ENCODE measurements at places on chromosomes 4 and X.

DNA sequence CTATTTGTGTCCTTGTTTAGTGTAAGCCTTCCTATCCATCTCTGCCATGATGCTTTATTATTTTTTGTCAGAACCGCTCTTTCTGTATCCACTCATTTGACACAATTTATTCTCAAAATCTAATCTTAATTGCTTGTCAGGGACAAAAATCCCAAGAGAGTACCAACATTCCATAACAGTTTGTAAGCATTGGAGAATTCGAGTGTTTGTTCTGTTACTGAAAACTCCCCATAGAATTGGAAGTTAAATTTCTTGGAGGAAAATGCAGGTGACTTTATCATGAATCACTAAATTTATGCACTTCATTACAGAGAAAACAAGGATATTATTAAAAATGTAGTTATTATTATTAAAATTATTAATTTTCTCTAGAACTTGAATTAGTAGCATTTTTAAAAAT is 1986.1 kb downstream of the ARAP2 start:
- no peak for DNase-seq

DNA sequence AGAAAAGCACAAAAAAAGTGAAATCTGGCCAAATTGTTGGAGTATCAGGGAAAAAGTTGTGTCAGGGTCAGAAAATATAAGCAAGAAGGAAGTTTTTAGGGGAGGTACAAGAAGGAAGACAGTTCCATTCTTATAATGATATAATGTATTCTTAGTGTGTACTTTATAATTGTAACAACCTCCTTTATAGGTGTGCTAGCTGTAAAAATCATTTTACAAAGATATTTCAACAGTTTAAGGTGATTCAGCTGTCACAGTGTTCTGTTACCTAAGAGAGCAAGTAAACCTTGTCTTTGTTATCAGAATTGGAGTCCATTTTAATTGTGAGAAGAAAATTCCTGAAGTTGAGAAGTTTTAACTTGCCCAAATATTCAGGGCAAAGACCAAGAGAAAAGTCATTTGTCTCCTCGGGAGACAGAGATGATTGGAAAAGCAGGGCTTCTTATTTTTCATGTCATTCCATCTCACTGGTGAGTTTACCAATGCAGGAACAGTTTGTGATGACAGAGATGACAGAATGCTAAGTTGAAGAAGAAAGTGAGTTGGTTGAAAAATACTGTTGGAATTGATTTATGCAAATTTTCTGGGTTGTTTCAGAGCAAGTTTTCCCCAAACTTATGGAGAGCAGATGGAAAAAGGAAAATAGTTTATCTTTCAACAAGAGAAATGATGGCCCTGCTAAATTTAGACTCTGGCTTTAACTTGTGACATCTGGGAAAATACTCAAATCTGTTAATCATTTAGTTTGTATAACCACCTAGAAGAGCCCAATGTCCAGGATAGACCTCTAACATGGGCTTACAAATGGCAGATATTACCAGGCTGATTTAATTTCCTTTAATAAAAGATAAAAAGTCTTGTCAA is 14.8 kb downstream of the INTS6L start:
- DNase-seq = no peak

- DNase-seq = no peak
Measured at GRCh38 chrX:151030845-151031244, 47.7 kb downstream of the HMGB3 start.

DNA sequence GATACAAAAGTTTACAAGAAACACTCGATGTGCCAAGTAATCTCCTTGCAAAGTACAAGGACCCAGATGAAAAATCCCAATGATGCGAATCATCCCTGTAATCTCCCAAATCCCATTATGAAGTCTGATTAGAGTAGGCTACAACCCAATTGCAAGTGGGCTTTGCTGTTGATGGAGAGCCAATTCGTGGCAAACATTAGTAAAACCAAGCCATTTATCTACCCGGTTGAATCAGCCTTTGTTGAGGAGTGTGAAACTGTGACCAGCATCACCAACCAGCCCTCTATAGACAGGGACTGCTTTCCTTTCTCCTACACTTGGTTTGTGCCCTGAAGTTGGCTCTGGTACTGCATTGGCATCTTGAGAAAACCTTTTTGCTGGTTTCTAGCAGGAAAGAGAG is 1.2 kb upstream of the PRPS2 start:
- DNase-seq = no peak

DNA sequence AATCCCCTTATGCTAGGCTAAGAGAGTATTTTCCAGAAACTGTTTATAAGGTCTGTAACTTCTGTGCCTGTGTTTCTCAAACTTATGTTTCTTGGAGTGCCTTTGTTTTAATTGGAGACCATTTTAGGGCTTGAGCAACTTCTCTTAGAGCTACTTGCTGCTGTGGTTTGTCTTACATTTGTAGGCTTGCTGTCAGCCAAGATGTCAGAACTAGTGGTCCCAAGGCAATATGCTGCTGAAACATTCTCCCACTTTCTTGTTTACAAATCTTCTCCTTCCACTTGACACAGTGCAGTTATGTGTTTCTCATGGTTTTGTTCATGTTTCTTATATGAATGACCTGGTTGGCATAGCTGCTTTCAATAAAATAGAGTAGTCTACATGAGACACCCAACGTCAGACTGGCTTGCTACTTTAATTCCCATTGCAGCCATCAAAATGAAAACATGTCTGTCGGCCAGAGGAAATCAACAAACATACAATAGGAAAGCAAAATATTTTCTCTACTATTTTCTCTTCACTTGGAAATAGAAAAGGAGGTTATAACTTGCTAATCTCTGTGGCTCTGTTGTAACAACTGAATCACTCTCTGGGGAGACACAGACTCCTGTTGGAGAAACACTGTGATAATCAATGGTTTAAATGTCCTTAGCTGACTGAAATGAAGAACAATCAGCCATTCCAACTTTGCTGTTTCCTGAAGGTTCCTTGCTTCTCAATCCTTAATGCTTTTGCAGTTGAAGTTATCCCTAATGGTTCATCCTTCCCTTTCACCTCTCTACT is 426.4 kb downstream of the PDGFC start:
- no peak for DNase-seq

DNA sequence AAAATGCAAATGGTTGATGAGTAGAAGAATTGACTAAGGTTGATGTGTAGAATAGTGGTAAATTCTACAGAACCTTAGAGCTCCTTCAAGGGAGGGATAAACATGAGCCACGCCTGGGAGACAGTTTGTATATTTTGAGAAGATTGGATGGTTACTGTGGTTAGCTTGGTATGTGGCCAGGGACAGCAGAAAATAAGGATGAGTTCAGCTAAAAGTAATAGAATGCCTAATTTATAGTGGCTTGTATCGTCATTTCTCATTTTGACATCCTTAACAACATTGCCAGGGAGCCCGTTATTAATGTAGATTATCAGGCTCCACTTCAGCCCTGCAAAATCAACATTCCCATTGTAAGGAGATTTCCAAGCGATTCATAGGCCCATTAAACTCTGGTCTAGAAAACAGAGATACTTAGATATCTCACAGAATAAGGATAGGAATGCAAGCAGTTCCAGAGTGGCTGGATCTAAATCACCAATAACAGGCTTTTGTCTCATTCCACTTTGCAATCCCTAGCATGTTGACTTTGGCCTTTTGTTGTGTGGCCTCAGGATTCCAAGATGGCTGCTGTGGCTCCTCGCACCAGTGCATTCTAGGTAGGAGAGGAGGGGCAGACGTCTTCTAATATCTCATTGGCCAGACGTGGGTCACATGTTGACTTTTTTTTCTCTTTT is 6.4 kb upstream of the PTTG2 start:
- no peak for DNase-seq

DNA sequence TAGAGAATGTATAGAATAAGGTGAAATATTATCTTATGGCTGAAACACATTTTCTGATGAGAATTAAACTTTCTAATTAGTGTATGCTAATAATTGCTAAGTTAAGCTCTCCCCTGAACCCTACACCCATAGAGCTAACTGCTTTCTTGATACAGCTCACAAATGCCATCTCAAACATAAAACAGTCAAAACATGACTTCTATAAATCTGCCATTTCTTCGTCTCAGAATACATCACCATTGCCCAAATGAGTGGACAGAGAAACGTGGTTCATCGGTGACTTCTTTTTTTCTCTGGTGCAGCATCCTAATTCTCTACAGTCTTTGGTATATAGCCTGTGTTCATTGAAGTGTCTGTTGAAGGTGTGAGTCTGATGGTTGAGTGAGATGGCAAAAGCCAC is 554.6 kb downstream of the NLGN4X start:
- DNase-seq = no peak

DNA sequence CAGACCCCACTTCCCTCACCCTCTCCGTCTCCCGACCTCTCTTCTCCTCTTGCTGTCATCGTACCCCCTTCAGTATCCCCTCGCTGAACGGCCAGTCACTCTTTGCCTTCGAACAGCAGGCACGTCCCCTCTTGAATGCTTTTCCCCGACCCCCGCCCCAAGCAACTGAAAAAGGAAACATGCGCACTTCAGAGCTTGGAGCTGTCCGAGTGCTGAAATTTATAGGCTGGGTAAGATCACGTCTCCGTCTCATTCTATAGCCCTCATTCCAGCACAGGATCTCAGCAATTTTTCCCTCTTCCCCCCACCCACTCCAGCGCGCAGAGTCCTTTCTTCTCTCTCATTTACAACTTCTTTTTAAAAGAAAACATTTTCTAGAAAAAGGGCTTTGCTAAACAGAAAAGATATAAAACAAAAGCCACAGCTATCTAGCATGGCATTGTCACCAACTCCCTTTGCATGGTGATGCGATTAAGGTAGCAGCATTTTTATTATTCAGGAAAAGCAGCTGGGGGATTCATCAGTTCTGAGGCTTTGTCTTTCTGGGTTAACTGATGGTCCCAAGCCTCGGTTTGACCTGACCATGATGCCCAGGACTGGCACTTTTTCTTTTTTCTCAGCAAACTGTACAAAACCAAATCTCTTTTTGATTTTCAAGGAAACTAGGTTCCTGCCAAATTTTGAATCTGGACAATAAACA is at the start of gene GLRA2:
Gene GLRA2, plus strand, starts transcription at position 247 of the 700 bp plus-strand sequence. CDS start 522 bp downstream, outside the sequence.
- DNase-seq = no peak

DNA sequence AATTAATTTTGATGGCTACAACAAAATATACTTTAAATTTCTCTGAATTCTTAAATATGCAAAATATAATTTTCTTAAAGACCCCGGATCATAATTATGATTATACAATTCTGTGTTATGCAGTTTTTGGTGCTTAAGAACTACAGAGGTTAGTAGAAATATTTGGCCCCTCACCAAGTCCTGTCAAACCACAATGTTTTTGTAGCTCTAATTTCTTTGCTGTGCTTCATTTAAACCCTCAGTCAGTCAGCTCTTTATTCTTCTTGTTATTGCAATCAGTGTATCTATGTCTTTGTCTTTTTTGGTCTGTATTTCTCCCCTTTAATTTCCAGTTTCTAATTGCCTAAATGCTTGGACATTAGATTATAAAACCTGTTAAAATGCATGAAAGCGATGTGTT is 186.1 kb downstream of the CAMK2D start:
- peak; percentile 12 for DNase-seq

- no peak for DNase-seq
Measured at GRCh38 chr4:93031431-93032098, 727.8 kb downstream of the GRID2 start.

GRCh38 chrX:11745881-11746280 is 12.2 kb upstream of the MSL3 start:
- DNase-seq = no peak

DNA sequence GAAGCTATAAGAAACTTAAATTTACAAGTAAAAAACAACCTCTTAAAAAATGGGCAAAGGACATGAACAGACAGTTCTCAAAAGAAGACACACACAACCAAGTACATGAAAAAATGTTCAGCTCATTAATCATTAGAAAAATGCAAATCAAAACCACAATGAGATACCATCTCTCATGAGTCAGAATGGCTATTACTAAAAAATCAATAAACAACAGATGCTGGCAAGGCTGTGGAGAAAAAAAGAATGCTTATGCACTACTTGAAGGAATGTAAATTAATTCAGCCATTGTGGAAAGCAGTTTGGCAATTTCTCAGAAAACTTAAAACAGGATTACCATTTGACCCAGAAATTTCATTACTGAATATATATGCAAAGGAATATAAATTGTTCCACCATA is 666.3 kb upstream of the GRIA3 start:
- DNase-seq = peak; percentile 3

DNA sequence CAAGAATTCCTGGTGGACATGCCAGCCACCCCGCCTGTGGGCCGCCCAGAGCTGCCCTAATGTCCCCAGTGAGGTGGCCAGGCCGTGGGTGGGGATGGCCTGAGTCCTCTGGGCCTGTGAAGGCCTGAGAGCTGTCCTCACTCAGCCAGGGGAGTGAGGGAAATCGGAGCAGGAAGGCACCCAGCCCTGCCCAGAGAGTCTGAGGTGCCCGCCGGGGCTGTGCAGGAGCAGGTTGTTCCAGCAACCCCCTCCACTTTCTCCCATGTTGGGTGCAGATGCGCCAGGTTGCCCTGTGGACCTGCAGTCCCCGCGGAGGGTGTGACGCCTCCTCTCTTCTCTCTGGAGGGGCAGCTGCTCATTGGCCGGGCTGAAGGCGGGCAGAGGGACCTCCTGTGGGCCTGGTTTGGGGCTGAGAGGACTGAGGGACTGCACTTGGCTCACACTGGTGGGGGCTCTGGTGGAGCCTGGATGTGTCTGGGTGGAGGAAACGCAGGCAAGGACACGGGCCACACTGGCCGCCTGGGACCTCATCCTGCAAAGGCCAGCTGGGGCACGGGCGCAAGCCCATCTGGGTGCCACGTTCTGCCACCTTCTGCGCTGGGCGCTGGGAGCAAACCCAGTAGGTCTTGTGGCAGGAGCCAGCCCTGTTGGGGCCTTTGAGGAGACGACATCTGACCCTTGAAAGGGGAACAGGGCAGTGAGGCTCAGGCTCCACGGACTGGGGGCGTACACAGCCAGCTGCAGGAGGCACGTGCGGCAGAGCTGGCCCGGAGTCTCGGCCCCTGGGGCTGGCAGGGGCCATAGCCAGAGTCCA is 14.0 kb downstream of the DOK7 start:
- DNase-seq = no peak

DNA sequence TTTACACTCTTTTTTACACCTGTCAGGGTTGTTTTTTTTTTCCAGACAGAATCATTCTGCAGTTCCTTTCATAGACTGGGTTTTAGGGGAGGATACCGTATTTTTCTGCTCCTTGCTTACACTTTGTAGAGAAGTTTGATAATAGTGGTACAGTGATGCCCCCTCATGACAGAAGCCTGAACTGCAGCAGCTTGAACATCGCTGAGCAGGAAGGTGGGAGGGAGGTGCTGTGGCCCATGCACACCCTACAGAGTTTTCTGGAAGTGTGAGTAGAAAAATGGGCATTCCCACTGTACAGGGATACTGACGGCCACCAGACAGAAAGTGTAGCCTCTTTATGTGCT is 54.5 kb downstream of the RAB40A start:
- DNase-seq = peak; percentile 7

GRCh38 chrX:39936886-39937770 is 160.6 kb downstream of the BCOR start:
- no peak for DNase-seq

GRCh38 chr4:1471443-1472147 is 65.4 kb upstream of the NKX1-1 start:
- no peak for DNase-seq

DNA sequence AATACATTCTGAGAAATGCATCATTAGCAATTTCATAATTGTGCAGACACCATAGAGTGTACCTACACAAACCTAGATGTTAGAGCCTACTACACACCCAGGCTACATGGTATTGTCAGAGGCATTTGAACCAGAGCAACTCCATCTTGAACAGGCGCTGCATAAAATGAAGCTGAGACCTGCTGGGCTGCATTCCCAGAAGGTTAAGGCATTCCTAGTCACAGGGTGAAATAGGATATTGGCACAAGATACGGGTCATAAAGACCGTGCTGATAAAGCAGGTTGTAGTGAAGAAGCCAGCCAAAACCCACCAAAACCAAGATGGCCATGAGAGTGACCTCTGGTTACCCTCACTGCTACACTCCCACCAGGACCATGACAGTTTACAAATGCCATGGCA is 116.4 kb downstream of the LARP7 start:
- no peak for DNase-seq

GRCh38 chr4:42914937-42915336 is 22.4 kb downstream of the GRXCR1 start:
- DNase-seq = no peak
